ENCODE measurements at places on chromosomes 1 and 21. TPM values are rescaled to one million over a fixed set of nuclear protein-coding genes. Genes with fewer than 3 reads are reported as not detected.
A peak's percentile ranks its signal among the peaks of the same experiment; 100 is the strongest.

GRCh38 chr21:34762786-34763185 lies 94.0 kb downstream of the CLIC6 start:
- H3K4me3 ChIP-seq = no peak overlapping the region
- no peaks in the 10 kb centered on the region for H3K36me3 ChIP-seq
- no peak for DNase-seq

DNA sequence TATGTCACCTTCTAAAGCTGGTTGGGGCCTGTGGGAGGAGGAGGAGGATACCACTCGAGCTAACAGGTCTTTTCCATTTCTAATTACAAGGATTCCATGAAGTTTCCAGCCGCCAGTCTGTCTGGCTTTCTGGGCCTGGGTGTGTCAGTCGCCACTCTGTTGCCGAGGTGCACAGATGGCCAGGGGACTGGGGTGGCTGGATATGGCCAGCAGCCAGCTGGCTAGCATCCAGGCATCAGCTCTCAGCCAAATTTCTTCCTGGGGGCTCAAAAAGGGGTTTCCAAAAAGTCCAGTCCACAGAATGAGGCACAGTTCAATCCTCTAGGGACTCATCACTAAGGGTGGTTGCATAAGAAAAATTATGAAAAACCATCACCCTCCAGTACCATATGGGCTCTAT lies 32.4 kb downstream of the ITPKB start:
- peaks cover 45% of the 10 kb centered on the region for H3K36me3 ChIP-seq
- no peak overlapping the region for H3K27ac ChIP-seq
- no peaks in the 10 kb centered on the region for H3K27me3 ChIP-seq
- peaks cover 82% of the 10 kb centered on the region for H3K4me1 ChIP-seq
- DNase-seq = no peak

DNA sequence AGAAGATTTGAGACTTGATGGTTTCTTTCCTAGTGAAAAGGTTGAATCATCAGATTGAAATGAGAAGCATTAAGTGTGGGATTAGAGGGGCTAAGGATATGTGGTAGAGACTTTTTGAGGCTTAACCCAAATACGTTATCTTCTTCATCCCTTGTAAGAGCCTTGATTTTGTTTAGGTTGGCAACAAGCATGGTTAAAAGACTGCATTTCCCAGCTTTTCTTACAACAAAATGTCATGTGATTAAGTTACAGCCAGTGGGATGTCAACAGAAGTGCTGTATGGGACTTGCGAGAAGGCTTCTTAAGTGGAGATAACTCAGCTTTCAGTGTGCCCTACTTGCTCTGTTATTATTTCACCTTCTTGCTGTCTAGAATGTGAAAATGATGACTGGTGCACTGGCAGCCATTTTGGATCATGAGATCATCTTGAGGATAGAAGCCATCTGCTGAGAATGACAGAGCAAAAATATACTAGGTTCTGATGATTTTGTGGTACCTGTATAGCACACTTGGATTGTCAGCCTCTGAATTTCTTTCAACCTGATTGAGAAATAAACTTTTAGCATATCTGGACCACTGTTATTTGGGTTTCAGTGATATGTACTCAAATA lies 41.3 kb upstream of the GNG12 start:
- DNase-seq = no peak
- H3K4me3 ChIP-seq = no peak overlapping the region
- peaks cover 2% of the 10 kb centered on the region for H3K27me3 ChIP-seq
- no peaks in the 10 kb centered on the region for H3K4me1 ChIP-seq
- no peaks in the 10 kb centered on the region for H3K36me3 ChIP-seq

GRCh38 chr1:156106624-156107488 lies 7.7 kb upstream of the LMNA start:
- H3K4me1 ChIP-seq = peaks cover 67% of the 10 kb centered on the region
- H3K36me3 ChIP-seq = no peaks in the 10 kb centered on the region
- peak overlapping the region; percentile 69 for H3K4me3 ChIP-seq
- peak overlapping the region; percentile 92 for H3K27ac ChIP-seq
- DNase-seq = no peak

DNA sequence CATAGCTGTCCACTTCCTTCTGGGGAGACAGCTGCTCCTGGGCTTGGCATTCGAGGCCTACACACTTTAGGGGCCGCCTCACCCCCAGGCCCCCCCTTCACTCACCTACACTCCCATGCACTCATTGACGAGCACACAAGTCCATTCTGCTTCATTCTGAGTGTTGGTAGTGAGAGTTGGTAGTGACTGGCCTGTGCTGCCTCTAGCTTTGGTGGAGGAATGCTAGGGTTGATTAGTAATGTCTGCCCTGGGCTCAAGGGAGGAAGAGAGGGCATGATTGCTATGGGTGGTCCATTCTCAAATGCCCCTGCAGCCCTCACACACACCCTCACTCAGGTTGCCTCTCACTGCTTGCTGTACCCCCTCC lies 30.4 kb downstream of the TRIM11 start:
- H3K36me3 ChIP-seq = no peaks in the 10 kb centered on the region
- no peak for DNase-seq
- H3K27me3 ChIP-seq = peaks cover 22% of the 10 kb centered on the region
- H3K27ac ChIP-seq = no peak overlapping the region

- peaks cover 64% of the 10 kb centered on the region for H3K36me3 ChIP-seq
- no peaks in the 10 kb centered on the region for H3K27me3 ChIP-seq
- no peak overlapping the region for H3K4me3 ChIP-seq
Measured at GRCh38 chr1:8378178-8378577, 60.3 kb downstream of the SLC45A1 start.

DNA sequence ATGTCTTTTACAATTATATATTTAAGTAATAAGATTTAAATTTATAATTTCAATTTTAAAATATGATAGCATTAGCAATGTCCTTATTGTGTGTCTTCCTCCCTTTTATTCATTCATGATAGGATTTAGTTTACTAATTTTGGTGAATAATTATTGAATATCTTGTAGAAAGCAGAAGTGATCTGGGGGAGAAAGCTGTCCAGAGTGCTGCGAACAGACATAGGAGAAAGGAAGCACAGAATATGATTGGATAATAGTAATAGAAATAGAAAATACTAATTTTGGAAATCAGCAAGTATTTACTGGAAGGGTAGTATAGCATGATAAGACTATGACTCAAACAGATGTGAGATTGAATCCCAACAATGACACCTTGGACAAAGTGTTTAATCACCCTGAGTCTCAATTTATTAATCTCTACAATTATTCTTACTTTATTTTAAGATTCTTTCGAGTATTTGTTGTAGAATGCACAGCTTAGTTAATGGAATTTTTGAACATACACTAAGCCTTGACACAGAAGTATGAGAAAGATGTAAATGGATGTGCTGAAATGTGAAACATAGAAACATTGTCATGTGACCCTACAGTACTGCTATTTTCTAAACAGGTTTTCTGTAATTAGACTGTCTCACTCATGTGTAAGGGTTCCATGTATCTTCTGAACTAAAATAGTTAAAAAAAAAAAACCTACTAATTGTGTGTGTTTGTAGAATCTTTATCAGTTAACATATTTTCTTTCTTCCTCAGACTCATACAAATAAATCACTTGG lies 7.9 kb downstream of the SH3GLB1 start:
- H3K4me1 ChIP-seq = peaks cover 51% of the 10 kb centered on the region
- H3K27ac ChIP-seq = no peak overlapping the region
- no peaks in the 10 kb centered on the region for H3K27me3 ChIP-seq
- DNase-seq = no peak

- H3K27ac ChIP-seq = no peak overlapping the region
- no peak for DNase-seq
- no peaks in the 10 kb centered on the region for H3K27me3 ChIP-seq
- H3K36me3 ChIP-seq = peaks cover 32% of the 10 kb centered on the region
Measured at GRCh38 chr1:207463021-207463420, 8.9 kb downstream of the CR2 start.

- DNase-seq = peak; percentile 74
- peaks cover 11% of the 10 kb centered on the region for H3K4me1 ChIP-seq
- no peaks in the 10 kb centered on the region for H3K36me3 ChIP-seq
- peaks cover 36% of the 10 kb centered on the region for H3K27me3 ChIP-seq
Measured at GRCh38 chr1:202189001-202189790, 4.4 kb upstream of the LGR6 start.

- no peak overlapping the region for H3K27ac ChIP-seq
- DNase-seq = no peak
- H3K27me3 ChIP-seq = no peaks in the 10 kb centered on the region
- H3K4me1 ChIP-seq = no peaks in the 10 kb centered on the region
Measured at GRCh38 chr1:239558991-239559390, 172.6 kb downstream of the CHRM3 start.

NLRP3 gene
- total RNA-seq = 0.44 TPM

PLA2G2C gene
- total RNA-seq = not detected

CHIT1 gene
- 6.6 TPM for total RNA-seq

MRPL9 gene
- total RNA-seq = 96.2 TPM

SCAMP3 gene
- total RNA-seq = 71.8 TPM
